ENCODE measurements at places on chromosomes 12 and 14.

DNA sequence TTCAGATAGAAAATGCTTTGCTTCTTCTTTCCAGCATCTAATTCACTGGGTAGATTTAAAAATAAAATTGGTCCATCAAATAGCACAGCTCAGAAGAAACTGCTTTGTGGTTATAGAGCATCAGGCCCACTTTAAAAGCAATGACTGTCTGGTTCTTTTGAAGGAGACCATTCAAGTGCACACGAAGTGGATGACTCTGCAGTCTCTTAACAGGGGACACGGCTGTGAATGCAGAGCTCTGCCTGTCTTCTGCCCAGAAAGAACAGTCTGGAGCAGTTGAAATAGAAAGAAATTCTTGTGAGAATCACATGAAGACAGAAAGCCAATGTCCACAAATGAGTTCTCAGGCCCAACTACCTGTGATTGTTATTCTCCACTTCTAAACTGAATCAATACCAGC is 138.7 kb upstream of the PLEKHA5 start:
- no peak for DNase-seq

DNA sequence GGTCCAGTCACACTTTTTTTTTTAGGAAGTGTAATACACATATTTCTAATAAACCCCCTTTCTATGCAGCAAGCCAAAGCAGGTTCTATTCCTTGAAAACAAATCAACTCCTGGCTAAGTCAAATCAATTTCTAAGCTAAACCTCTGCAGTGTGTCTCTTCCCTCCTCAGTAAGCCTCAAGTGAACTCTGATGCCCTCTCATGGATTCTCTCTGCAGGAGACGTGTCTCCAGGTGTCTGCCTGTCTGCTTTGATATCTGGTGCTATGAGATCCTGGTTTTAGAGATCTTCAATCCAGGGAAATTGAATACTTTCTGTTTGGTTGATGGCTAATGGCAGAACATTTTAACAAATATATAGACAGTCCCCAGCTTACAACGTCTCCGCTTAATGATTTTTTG is 791.7 kb downstream of the AACS start:
- DNase-seq: no peak

DNA sequence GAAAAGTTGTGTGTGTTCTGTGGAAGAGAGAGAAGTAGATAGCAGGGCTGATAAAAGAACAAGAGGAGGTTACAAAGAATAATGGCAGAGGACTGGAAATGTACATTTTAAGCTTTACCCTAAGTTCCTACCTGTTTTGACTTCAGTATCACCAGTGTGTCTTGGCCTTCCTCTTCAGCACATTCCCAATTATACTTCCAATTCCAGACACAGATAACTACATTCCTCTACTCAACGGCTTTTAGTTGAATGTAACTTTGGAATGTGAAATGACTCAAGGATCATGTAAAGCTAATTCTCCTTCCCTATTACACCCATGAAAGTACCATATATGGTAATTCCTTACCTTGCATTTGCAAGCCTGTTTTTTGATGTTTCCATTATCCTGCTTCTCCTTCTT is 5.0 kb downstream of the MGST1 start:
- DNase-seq: peak; percentile 38

DNA sequence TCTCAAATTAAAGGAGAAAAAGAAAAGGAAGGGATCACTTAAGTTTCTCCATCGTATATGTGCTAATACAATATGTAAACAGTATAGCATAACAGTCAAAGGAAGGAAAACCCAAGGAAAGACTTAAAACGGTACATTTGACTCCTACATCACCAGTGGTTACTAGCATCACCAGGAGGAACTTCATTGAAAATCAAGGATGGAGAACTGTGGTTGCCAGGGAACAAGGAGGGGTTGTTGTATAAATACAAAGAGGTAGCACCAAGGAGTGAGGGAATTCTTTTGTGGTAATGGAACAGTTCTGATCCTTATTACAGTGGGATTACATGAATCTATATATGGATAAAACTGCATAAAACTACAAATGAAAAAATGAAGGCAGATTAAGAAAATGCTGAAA is 1.6 kb downstream of the ZFYVE26 start:
- no peak for DNase-seq

GRCh38 chr14:81147140-81147897 is 73.4 kb downstream of the GTF2A1 start:
- DNase-seq: no peak

- no peak for DNase-seq
Observed at GRCh38 chr12:81257947-81258551, 180.2 kb downstream of the ACSS3 start.

DNA sequence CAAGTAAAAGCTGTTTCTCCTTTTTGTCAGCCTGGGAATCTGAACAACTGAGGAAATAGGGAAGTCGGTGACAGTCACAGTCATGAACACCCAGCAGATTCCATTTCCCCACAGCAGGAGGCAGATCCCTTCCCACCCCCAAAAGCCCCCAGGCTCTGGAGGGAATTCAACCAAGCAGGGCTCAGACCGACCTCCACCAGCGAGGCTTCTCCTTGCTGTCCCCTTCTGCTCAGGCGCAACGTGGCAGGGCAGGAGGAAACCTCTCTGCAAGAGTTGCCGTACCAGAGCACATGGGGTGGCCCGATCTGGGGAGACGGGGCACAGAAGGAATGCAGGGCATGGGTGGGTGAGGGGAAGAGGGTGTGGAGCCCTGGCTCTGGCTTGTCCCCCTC is 319 bp downstream of the GALNT6 start:
- DNase-seq: no peak

DNA sequence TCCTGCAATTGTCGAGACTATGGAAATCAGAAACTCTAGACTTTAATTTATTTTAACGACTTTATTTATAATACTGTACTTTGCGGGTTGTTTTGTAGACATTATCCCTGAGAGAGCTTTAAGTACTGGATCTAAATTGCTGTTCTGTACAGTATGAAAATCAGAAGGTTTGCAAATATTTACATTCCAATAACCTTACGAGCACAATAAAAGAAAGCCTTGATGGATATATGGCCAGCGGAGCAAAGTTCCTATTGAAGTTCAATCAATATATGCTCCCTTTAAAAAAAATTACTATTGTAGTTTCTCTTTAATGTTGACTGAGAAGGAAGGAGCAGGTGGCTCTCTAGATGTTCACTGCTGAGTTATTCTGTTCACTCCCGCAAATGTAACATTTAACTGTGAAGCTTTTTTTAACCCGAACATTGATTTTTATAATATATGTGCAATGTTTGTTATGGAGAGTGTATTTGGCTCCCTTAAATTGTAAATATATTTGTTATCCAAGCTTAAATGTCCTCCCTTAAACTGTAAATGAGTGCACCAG is 235.3 kb downstream of the PLCZ1 start:
- DNase-seq: no peak

- DNase-seq: peak; percentile 69
Observed at GRCh38 chr12:1611803-1612572, 17.0 kb upstream of the WNT5B start.

Data from AG04449 (cell line).